DND-41 (cell line): ENCODE measurements at places on chromosomes 2 and 18.

DNA sequence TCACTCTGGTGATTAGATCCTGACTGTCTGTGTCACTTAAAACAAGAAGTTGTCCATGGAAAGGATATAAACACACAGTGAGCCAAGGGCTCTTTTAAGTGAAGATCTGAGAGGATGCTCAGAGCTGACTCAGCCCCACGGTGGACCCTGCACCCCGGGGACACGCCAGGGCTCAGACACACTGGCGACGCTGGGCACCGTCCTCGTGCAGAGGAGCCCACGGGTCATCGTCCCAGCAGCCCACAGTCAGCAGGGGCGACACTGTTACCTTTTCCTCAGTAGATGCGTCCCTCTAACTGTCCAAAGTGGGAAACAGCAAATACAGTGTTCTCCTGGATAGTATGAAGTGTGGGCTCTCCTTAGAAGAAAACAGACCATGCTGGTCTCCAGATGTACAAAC lies 225.6 kb downstream of the HDAC4 start:
- no peak for DNase-seq

DNA sequence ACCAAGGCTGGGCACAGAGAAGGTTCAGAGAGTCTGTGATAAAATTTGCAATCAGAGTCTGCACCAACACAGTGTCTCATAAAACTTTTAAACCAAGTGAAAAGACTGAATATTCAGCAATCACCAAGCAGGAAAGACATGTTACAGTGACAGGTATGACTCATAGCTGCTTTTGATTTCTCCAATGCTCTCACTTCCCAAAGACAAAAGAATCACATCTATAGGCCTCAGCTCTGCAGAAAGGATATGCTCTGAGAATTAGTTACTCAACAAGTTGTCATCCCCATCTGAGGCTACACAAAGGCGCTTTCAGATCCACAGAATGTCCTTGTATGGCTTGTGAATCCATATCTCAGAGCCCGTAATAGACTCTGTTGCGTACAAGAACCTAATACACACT lies 92.5 kb downstream of the KCNF1 start:
- DNase-seq = no peak

DNA sequence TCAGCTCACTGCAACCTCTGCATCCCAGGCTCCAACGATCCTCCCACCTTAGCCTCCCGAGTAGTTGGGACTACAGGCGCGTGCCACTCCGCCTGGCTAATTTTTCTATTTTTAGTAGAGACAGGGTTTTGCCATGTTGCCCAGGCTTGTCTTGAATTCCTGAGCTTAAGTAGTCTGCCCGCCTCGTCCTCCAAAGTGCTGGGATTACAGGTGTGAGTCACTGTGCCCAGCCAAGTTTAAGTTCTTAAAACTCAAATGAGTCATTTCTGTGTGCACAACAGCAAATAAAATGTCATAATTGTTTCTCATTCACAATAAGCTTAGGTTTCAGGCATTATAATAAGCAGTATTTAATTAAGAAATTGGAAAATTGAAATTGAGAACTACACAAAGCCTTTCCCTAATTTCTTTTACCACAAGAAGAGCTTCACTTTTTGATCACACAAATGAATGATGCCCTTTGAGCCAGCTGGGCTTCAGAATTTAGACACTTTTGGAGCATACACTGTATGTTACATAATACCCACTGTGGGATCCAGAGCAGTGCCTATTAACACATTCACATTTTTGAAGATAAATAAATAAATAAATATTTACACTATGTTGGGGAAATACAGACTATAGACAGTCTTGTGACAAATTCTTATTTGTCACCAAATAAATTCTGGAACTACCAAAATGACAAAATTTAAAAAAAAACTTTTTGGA lies 8.6 kb upstream of the ME2 start:
- no peak for DNase-seq

DNA sequence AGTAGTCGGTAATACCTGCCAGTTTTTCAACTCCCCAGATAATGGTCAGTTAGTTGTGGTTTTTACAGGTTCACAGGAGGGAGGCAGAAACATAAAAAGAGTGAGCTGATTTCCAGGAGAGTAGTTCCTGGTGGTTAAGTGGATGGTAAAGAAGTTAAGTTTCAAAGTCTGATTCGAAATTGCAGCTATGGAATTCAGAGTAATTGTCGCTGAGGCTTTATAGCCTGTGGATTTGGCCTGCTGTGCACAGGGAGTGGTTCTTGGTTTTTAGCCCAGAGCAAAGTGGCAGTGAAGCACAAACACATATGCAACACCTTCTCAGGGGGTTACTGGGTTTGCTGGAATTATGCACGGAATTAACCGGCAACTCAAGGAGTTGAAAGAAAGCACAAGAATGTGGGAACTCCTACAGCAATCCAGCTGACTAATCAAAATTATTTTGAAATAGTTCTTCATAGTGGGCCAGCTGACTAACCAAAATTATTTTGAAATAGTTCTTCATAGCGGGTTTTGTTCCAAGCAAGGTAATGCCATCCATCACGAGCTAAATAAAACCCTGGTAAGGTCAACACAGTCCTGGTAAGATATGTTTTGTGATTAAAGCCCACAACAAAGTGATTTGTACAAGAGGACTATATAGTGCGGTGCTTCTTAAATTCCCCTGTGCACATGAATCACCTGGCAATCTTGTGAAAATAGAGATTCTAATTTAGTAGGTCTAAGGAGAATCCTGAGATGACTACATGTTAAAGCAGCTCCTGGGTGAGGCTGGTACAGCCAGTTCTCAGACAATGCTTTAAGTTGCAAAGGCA lies 94.4 kb downstream of the SGPP2 start:
- no peak for DNase-seq

GRCh38 chr2:24680196-24680595 lies 113.0 kb downstream of the PTRHD1 start:
- DNase-seq = no peak

- no peak for DNase-seq
Measured at GRCh38 chr2:239363946-239364637, 36.7 kb downstream of the HDAC4 start.

DNA sequence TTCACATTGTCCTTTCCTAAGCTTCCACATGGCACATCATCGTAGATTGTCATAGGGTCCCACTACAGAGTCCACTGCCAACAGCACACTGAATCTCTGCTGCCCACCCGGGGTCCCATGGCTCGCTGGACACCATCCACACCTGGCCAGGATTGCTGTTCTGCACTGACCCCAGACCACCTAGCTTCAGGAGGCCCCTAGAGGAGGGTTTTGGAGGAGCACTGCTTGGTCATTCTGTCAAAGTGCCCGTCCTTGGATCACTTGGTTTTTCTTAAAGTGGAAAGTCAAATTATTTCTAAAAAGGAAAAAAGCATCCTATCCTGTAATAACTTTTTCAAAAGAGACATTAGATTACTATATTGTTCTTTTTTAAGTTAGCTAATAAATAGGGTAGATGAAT lies 59.0 kb downstream of the CHRNA1 start:
- no peak for DNase-seq

DNA sequence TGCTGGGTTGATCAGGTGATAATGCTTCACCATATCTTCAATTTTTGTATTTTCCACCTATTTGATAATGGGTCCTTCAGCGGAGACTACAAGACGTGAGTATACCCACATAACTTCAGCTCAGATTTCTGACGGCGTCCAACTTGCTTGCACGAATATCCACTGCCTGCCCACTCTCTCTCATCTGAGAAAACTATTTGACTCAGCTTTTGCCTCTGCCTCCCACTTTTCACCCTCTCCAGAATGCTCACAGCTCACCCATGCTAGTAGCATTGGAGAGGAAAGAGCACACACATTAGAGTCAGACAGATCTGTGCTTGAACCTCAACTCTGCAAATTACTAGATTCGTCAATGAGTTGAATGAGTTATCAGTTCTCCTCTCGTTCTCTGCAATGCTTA lies 166.8 kb downstream of the BCL2 start:
- no peak for DNase-seq

- no peak for DNase-seq
Measured at GRCh38 chr18:49562481-49563129, 748 bp downstream of the LIPG start.

- DNase-seq = no peak
Measured at GRCh38 chr2:28704621-28705020, 47.0 kb upstream of the PPP1CB start.

DNA sequence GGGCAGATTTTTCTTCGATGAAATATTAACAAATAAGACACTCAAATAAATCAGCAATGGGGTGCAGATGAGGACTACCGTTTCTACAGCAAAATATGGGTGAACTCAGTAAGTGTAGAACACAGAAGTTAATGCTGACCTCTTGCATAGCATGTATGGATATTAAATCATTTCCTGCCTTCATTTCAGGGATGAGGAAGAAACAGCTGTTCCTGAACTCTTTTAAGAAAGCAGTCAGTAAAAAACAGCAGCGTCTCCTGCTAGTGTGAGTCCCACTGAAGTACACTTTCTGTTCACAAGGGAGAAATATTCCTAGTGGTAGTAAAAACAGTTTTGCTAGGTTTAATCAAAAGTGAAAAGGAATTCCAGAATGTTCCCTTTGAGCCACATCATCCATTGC lies 379.0 kb downstream of the ZEB2 start:
- no peak for DNase-seq

DNA sequence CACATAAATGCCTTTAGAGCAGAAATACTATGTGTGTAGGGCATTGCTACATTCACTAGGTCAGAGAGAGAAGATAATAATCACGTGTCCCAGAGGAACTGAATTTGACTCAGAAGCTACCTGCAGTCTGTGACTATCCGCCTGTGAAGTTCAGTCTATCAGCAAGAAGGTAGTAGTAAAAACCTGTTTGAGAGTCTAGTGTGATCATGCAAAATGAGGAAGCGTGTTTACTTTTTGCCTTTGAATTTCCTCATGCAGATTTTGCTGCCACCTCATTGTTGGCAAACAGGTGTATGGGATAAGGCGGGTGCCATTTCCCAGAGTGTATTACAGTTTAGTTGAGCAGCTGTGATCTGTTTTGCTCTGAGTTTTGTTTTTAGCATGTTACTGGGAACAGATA lies 403.9 kb upstream of the FANCL start:
- no peak for DNase-seq

DNA sequence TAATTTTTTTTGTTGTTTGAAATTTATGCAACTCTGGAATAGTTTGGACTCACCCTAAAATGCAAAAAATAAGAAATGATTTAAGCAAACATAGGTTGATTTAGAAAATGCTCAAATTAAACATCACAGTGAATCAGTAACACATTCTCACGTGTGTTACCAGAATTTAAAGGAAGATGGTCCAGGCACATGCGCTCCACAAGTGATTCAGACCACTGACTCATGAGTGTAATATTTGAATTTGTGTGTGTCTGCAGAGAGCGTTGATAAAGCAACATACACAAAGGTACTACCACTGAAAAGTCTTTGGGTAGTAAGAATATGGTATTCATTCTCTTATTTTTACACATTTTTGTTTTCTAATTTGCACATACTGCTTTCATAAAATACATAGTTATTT lies 7.9 kb downstream of the SS18 start:
- no peak for DNase-seq

DNA sequence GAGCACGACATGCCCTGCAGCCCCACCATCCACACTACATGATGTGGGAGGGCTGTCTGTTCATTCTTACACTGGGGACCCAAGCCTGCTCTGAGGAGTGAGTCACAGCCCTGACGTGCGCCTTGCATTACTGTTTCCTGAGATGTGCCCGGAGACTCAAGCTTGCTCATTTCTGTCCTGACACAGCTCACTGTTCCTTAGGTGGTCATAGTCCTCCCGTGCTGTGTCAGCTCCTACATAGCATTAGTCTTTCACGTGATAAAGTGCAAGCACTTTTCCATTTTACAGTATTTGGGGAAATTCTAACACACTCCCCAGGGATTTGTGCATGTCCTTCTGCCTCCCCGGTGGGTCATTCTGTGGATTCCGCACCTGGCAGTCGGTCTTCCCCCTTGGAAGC lies 46.2 kb upstream of the TRIM43B start:
- DNase-seq = no peak

DNA sequence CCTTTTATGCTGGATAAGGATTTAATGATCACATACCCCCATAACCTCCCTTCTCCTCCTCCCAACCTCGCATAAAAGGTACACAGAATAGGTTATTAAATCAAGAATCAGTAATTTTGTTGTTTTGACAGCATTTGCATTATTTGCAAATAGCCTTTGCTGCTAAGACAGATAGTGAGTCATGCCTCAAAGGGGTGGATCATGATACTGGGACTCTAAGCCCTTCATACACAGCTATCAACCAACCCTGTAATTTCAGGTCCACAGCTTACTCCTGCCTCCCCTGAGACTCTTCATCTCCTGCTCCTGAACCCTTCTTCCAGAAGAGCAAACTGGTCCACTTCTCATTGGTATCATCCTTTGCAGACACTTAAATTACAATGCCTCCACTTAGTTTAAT lies 73.8 kb upstream of the KLHL29 start:
- DNase-seq = no peak

- DNase-seq = no peak
Measured at GRCh38 chr2:142139384-142139783, 8.6 kb upstream of the LRP1B start.

GRCh38 chr2:182726473-182726872 lies 10.4 kb downstream of the DNAJC10 start:
- DNase-seq = no peak

DNA sequence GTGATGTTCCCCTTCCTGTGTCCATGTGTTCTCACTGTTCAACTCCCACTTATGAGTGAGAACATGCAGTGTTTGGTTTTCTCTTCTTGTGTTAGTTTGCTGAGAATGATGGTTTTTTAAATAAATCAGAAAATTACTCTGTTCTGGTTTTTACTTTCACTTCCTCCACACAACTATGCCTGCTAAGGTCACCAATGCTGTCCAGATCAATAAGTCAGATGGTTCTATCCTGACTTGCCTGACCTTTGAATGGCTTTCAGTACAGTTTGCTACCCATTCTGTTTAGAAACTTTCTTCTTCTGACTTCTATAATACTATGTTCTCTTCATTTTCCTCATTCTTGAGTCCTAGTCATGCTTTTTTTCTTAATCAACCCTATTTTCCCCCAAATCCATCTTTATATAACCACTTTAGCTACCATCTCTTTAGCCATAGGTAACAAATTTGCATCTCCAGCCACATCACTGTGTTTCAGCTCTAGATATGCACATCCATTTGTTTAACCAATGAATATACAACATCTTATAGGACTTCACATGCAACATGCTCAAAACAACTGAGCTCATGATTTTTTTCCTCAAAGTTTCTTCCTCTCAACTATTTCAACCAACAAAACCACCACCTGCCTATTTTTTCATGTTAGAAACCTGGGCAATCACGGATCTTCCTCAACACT lies 58.8 kb upstream of the SLC38A11 start:
- no peak for DNase-seq

DNA sequence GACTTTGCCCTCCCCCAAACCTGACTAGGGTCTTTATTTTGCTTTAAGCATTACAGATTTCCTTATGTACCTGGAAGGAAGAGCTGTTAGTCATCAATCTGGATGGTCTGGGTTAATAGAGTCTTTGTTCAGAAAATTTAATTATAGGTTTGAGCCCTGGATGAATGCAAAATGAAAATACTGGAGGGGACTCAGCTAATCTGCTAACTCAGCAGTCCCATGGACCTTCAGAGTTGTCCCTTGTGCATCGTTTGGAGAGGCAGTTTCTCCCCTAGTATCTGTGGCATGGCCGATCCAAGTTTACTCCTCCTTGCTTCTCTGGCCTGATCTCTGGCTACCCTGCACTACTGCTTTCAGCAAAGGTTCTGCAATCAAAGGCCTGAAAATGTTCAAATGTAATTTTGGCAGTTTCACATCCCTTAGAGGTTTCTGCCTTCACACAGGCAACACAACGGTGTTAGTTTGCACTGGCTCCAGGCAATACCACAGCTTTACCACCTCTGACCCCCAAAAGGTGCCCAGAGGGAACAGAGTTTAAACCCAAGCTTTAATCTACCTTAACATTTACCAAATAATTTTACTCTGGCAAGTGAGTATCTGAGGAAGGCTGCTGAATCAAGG lies 134.3 kb downstream of the THADA start:
- DNase-seq = no peak
